Activated CD8-positive, alpha-beta T cell treated with anti-CD3 and anti-CD28 coated beads, Interleukin-2, amount 10 ng/mL, durations not matched to agents 7 days and 5 days (primary cell): ENCODE measurements at places on chromosomes 1 and 21. TPM values are rescaled to one million over a fixed set of nuclear protein-coding genes. Genes with fewer than 3 reads are reported as not detected.

- H3K27ac ChIP-seq, result no peak overlapping the region
- H3K36me3 ChIP-seq, result no peaks in the 10 kb centered on the region
- peaks cover 15% of the 10 kb centered on the region for H3K4me1 ChIP-seq
- H3K4me3 ChIP-seq, result no peak overlapping the region
- no peak for DNase-seq
Observed at GRCh38 chr1:8094481-8095241, 68.6 kb upstream of the ERRFI1 start.

Gene RNF207
- 1.6 TPM for total RNA-seq

GRCh38 chr1:203215573-203215972, 13.9 kb downstream of the CHIT1 start:
- H3K27ac ChIP-seq, result no peak overlapping the region
- peaks cover 5% of the 10 kb centered on the region for H3K27me3 ChIP-seq
- no peaks in the 10 kb centered on the region for H3K4me1 ChIP-seq
- no peaks in the 10 kb centered on the region for H3K36me3 ChIP-seq
- DNase-seq, result no peak
- no peak overlapping the region for H3K4me3 ChIP-seq

Gene YBX1
- 791 TPM for total RNA-seq

- peaks cover 2% of the 10 kb centered on the region for H3K4me1 ChIP-seq
- DNase-seq, result no peak
- no peak overlapping the region for H3K4me3 ChIP-seq
- H3K27ac ChIP-seq, result no peak overlapping the region
- no peaks in the 10 kb centered on the region for H3K36me3 ChIP-seq
Observed at GRCh38 chr1:38118976-38119375, 72.4 kb upstream of the POU3F1 start.
